ENCODE measurements at places on chromosomes 6 and 20. TPM values are rescaled to one million over a fixed set of nuclear protein-coding genes. Genes with fewer than 3 reads are reported as not detected.
A peak's percentile ranks its signal among the peaks of the same experiment; 100 is the strongest.

DNA sequence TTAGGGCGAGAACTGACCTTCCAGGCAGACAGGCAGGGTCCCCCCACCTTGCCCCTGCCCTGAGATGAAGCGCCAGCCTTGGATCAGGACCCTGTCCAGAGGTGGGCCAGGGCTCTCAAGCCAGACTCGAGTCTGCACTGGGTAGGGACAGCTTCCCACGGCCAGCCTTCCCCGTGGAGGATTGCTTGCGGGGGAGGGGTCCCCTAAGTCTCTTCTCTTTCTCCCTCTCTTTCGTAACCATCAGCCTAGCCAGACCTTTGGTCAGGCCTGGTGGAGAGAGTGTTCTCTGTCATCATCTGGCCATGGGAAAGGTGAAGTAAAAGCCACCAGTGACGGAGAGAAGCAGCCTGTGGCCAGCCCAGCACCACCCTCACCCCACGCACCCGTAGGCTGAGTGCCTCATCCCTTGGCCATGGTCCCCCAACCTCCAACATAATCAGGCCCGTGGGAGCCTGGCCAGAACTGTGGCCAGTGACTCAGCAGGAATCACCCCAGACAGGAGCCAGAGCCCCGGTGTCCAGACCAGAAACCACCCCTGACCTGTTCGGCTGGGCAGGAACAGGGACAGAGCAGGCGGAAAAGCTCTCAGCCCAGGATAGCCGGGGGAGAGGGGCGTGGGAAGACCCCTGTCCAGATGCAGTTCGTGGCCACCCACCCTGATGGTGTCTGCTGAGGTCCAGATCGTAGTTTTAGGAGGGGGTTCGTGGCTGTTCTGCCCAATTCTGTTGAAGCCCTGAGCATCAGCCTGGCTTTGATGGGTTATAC lies 47.1 kb downstream of the SNAI1 start:
- peak; percentile 98 for DNase-seq

DNA sequence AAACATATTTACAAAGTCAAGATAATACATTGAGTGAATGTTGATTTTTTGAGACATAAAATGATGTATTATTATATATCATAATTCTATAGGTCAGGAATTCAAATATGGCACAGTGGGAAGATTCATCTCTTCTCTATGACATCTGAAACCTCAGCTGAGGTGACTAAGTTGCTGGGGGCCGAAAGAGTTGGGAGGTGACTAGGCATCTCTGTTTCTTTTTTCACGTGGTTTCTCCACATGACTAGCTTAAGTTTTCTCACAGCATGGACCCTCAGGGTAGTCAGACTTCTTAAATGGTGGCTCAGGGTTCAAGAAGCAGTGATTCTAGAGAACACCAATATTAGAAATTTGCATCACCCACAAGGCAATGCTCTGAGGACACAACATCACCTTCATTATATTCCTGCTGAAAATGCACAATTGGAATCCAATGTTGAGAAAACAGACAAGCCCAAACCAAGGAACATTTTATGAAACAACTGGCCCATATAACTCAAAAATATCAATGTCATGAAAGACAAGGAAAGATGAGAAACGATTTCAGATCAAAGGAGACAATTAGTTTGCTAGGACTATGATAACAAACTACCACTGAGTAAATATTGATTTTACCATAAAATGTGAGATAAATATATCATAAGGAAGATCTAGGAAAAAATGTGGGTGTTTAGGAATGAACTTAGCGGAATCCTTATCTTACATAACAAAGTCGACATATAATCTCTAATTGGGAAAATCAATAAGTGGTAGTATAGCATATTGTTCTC lies 273.3 kb upstream of the IRAK1BP1 start:
- DNase-seq: peak; percentile 32

DNA sequence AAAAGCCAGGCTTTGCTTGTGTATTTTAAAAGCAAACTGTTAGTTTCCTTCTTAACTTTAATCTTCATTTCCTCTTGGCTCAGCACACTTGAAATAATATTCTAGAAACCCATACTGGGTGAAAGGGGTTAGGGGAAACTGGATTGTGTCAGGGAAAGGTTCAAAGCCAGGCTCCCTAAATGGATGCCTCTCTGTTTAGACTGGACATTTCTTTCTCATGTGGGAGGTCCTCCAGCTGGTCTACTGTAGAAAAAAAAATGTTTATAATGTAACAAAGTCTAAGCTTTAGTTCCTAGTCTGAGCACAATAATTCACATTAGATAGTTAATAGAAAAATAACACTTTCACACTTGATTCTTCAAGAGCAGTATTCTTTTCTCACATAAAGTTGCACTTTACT lies 89.0 kb upstream of the AKIRIN2 start:
- DNase-seq: no peak

DNA sequence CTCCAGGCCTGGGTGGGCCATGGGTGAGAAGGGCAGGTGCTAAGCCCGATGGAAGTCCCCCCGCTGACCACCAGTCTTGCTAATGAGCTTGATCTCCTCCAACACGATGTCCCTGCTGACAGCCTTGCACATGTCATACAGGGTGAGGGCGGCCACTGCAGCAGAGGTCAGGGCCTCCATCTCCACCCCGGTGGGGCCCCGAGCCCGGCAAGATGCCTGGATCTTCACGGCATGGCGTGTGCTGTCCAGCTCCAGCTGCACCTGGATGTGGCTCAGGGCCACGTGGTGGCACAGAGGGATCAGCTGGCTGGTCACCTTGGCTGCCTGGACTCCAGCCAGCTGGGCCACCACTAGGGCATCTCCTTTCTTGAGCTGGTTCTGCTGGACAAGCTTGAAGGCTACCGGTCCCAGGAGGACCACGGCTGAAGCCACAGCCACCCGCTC lies 27.9 kb downstream of the MOCS1 start:
- no peak for DNase-seq

Gene TAP1
- 27.5 TPM for total RNA-seq

Gene MOG
- not detected for total RNA-seq

Gene CCDC170
- total RNA-seq: 0.11 TPM

Data from GM23248 (cell line).